ENCODE measurements at places on chromosomes 5 and 9.

- no peak for DNase-seq
Measured at GRCh38 chr5:29950416-29951145, 1242.9 kb upstream of the CDH6 start.

GRCh38 chr9:136075134-136075841 is 19.8 kb downstream of the NACC2 start:
- DNase-seq, result no peak

- DNase-seq, result no peak
Measured at GRCh38 chr5:33182986-33183385, 257.8 kb upstream of the TARS1 start.

GRCh38 chr5:122390154-122390553 is 78.1 kb downstream of the SNCAIP start:
- no peak for DNase-seq

DNA sequence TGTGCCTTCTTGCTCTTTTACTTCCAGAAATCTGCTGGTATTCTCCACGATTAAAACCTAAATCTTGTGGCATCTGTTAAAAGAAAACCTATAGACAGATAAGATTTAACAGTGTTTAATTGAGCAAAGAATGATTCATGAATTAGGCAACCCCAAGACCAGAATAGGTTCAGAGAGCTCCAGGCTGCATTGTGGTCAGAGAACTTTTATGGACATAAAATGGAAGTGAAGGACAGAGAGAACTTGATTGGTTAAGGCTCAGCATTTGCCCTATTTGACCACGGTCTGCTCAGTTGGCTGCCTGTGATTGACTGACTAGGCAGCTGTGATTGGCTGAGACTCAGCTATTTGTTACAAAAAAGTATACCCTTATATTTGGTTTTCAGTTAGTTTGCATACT is 10.4 kb upstream of the SLC36A2 start:
- no peak for DNase-seq

DNA sequence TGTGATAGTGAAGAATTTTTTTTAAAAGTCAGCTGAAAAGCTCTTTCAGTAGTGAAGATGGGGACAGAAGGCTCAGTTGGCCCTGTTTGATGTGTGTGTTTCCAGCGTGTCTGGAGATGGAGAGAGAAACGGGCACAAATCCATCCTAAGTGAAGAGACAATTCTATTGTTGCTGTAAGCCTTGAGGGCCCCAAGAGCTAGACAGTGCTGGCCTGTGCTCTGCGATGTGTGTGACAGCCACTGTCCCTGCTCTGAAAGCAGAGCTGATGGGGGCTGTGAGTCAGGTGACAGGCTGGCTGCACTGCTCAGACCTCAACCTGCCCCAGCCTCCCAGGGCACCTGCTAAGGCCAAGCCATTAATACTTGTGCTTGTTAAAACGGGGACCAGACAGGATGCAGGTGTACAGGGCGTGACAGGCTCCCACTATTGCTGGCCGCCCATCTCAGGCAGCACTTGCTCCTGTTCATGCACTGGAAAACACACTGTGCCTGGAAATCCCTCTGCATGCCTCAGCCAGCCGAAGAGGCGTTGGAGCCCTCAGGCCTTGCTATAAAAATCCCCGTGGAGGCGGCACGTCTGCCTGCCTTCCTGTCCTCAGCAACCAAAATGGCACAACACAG is 44.6 kb upstream of the SEMA4D start:
- no peak for DNase-seq

- DNase-seq, result no peak
Measured at GRCh38 chr5:10520706-10521105, 43.2 kb upstream of the ANKRD33B start.

DNA sequence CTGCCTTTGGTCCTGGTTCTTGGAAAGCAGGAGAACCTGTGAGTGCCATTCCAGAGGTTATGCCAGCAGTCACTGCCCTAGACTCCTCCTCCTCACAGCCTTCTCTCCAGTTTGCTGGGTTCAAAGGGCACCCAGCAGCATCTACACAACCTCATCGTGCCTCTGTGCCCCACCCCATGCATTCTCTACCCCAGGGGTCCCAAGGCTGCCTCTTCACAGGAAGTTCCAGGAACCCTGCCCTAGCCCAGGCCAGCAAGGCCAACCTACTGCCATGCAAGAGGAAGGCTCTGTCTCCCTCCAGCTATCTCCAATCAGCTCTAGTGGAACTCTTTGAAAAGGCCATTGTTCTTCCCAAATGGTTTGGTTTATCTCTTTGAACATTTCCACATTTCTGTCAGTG is 21.2 kb downstream of the ENC1 start:
- no peak for DNase-seq

DNA sequence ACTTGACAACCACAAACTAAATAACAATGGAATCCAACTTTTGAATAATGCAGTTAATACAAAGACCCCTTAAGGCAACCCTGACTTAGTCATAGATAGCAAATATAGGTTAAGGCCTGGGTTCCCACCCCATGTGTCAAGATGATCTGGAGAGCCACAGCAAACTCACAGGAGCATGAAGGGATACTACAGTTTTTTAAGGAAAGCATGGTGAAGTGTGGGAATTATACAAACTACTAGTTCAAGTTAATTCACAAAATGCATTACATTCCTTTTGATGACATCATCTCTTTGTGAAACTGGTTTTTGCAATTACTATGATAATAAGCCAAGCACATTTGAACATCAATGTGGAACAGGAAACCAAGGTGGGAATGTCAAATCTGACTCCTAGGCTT is 50.6 kb downstream of the LHFPL2 start:
- no peak for DNase-seq

GRCh38 chr9:130479587-130479986 is 34.8 kb downstream of the ASS1 start:
- no peak for DNase-seq

DNA sequence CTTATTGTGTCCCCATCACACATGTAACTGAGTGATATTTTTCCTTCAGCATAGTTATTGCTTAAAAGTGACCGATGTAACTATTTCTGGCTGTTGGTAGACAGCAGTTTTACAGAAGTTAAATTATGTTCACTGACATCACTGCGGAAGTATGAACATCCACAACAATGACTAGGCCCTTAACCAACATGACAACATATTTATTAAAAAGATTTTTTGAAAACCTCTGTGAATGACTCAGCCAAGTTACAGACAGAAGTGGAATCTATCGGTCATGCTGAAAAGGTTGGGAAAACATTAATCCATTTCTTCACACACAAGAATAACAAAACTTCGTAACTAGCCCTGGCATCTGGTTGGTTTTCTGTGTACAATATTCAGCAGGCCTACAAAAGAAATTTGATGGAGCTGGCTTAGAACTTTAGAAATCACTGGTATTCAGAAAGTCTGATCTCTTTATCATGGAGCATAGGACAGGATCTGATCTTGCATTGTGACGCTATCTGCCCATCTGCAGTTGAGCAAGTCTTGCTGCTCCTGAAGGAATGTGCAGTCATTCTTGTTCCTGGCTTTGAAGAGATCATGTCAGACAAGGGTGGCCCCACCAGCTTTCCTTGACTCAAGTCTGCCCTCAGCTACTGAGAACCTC is 6.5 kb downstream of the GLIS3 start:
- DNase-seq, result no peak

DNA sequence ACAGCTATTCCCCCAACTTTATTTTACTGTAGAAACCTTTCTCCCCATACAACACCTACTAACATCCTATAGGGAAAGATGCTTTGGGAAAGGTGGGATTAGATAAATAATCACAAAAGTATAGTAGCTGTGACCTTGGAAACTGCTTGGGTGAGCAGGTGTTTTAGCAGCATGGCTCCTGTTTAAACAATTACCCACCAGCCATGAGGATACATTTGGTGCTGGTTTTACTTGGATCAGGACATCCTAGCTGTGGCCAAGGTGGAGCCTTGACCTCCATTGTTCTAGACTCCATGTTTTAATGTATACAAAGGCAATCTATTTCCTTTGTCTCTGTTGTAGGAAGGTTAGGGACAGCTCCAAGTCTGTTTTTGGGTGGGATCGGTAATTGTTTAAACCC is 56.8 kb upstream of the ALDH1B1 start:
- DNase-seq, result no peak

DNA sequence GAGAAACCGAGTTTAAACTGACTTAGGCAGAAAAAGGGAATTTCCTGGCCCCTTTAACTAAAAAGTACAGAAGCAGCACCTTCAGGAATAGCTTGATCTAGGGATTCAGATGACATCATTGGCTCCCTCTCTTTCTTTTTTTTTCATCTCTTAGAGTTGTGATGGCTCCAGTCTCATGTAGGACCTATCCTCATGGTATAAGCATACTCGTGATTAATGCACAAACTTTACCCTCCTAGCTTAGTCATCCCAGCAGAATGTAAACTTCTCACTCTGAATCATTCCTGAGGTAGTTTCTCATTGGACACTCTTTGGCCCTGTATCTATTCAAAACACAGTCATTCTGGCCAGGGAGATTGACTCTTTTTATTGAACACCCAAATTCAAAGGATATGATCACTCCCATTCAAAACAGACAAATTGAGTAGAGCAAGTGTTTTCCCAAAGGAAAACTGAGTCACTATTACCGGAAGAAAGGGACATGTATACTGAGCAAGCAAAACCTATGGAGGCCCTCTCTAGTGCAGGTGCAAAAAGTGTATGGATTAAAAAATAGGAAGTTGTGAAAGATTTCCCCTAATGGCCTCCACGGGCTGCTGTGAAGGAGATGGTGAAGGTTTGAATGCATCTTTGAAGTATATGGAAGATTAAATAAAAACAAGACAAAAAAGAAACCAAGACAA is 27.6 kb upstream of the SMIM23 start:
- no peak for DNase-seq

DNA sequence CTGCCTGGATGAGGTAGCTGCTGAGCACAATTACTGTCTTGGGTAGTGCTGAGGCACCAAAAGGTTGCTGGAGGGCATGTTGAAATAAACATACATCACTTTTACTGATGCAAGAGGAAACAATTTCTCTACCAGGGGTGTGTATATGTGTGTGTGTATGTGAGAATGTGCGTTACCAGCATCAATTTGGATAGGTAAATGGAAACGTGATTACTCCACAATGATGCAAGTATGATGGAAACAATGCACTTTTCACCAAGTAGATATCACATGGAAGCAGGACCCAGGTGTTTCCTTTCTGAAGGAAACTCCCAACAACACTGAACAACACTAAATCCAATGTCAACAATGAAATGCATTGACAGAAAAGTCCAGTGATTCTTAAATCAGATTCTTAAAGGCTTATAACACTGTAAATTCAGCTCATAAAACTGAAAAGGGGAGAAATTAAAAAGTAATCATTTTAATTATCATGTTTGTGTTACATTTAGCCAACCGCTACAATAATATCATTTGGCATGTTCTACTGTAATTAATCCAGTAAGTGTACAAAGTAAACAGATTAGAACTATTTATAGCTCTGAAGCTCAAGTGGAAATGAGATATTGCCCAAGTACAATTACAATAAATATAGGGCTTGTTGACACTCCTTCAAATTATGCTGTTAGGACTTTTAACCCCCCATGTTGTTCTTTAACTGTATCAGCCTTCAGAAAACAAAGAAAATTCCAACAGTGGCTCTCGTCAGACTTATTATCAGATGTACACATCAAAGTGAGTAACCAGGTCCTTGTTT is 25.3 kb downstream of the YIPF5 start:
- DNase-seq, result no peak

- no peak for DNase-seq
Measured at GRCh38 chr5:83487155-83487554, 15.6 kb downstream of the VCAN start.

DNA sequence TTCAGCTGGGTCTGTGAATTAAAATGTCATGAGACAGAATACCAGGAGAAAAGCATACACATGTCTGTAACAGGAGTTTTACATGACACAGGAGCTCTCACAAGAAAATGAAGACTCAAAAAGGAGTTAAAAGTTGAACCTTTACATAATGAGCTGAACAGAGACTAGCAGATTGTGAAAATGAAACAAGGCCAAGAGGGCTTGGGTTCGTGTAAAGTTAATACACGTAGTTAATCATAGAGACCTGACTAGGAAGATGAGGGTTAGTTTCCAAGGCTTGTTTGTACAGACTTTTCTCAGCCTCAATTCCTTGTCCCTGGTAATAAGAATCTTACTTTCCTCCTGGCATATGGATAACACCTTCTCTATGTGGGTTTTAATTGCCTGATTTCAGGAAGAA is 1294.0 kb downstream of the MAT2B start:
- DNase-seq, result no peak

GRCh38 chr5:154562244-154562880 is 84.3 kb upstream of the HAND1 start:
- no peak for DNase-seq

- no peak for DNase-seq
Measured at GRCh38 chr9:33144551-33144950, 22.6 kb downstream of the B4GALT1 start.

- no peak for DNase-seq
Measured at GRCh38 chr5:92695123-92696003, 885.7 kb downstream of the NR2F1-AS1 start.

DNA sequence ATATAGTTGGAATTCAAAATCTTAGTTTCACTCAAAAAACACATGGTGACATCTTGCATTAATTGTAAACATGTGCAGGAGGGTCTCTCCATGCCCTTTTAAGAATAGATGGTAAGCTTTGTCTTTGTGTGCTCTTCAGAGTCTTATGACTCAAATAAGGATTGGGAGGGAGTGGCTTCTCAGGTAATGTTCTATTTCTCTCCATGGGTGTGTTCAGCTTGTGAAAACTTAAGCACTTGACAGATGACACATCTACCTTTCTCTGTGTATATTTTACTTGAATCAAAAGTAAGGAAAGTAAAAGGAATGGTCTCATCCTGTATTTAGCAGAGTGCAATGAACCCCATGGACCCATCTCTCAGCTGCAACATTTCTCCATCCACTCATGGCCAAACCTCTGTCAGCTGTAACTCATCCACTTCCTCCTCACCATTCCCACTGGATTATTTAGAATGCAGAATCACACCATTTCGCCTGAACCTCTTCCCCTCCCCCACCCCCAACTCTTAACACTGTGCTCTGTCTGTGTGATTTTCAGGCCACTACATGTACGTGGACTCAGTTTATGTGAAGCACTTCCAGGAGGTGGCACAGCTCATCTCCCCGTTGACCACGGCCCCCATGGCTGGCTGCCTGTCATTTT is 82.1 kb downstream of the MAMDC2 start:
- no peak for DNase-seq

DNA sequence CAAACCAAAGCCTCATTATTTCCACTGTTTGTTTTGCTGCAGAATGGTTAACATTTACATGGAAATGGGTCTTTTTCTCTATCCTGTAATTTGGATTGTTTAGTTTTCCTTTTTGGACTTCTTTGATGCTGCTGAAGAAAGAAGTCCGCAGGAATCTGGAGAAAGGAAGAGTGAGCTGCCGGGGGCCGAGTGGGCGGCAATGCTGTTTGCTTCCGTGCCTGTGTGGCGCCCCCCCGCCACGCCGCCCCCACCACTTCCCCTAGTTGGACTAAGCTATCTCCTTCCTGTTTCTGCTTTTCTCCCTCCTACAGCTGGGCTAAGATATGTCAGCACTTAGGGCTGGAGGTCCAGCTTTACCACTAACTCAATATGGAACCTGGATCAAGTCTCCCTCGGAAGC is 39.7 kb downstream of the ACTL7B start:
- no peak for DNase-seq
